Activated CD4-positive, alpha-beta T cell treated with anti-CD3 and anti-CD28 coated beads, Interleukin-2, amount 50 U/mL, for 24 hours (primary cell): ENCODE measurements at places on chromosomes 3 and 15.
A peak's percentile ranks its signal among the peaks of the same experiment; 100 is the strongest.

GRCh38 chr3:138180375-138181029, 5.8 kb upstream of the DBR1 start:
- DNase-seq = peak; percentile 3

- no peak for DNase-seq
Observed at GRCh38 chr3:129723558-129724324, 117.3 kb upstream of the PLXND1 start.

GRCh38 chr3:62370858-62371719, 2.3 kb downstream of the FEZF2 start:
- no peak for DNase-seq

DNA sequence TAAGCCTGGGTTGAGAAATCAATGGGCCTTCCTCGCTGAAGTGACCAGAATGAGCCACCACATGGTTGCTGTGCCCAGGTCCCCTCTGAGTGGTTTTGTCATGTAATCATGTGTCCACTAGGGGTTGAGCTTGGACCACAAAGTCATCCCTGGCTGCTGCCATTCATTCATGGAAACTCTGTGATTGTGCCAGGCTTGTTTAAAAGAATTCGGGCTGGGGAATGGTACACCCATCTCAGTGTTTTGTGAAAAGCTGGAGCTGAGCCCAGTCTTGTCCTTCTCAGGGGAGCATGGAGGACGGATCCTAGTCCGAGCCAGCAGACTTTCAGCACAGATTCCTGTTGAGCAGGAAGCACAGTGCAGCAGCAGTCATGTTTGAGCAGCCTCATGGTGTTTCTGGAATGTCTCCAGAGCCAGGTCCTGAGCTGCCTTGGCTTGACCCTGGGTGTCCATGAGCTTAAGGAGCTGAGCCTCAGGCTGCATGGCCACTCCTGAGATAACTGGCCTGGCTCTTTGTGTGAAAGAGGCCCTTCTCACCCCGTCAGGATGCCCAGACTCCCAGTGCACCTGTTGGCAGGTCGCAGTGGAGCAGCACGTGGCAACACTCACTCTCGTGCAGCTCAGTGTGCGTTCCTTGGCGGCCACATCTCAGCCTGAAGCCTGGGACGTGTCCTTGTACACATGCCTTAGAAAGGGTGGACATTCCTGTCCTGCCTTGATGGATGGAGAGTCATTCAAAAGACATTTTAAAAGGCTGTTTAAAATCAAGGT, 260.3 kb upstream of the TPM1 start:
- no peak for DNase-seq

DNA sequence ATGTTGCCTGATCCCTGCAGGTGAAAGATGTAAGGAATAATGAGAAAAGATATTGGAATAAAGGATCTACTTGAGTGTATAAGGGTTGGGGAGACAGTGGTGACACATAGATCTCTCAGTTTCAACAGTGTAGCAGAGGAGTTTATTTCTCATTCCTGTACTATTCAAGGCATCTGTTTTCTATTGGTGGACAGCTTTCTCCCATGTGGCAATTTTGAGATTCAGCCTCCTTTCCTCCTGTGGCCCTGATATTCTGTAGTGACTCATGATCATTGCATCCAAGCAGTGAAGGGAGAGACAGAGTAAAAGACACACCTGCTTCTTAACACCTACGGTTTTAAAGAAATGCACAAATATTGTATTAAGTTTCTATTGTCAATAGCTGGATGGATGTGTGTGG, 327.6 kb downstream of the GRM7 start:
- no peak for DNase-seq

GRCh38 chr15:73881579-73882320, 8.4 kb downstream of the TBC1D21 start:
- no peak for DNase-seq

DNA sequence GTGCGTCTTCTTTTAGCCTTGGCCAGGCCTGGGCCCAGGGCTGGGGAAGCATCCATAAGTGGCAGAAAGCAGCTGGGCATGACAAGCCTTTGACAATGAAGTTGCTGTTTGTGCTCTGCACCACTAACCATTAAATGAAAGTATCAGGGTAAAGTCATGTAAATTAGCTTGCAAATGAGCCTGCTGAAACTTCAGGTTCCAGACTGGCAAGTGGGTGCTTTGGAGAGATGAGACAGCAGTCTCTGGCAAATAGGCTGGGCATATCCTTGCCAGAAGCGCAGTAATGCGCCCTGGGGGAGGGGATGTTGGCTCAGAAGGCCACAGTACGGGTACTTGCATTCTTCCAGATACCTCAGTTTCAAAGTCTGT, 40.7 kb downstream of the RAB6B start:
- no peak for DNase-seq

DNA sequence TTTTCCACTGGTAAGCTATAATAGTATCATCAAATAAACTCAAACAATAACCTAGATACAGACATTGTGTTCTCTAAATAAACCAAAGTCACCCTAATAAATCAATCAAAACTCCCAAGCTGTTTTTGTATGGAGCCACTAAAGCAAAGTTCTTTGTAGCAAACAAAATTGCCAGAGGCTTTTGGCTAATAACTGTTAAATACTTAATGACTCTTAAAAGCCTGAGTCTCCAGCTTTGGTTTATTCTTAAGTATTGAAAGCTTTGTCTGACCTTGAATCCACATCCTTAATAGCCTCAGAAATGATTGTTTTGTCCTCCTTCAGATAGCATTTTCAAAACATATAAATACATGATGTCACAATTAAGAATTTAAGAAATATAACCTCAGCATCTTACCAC, 725.3 kb downstream of the SI start:
- no peak for DNase-seq

- no peak for DNase-seq
Observed at GRCh38 chr3:1501406-1502115, 408.7 kb downstream of the CNTN6 start.

DNA sequence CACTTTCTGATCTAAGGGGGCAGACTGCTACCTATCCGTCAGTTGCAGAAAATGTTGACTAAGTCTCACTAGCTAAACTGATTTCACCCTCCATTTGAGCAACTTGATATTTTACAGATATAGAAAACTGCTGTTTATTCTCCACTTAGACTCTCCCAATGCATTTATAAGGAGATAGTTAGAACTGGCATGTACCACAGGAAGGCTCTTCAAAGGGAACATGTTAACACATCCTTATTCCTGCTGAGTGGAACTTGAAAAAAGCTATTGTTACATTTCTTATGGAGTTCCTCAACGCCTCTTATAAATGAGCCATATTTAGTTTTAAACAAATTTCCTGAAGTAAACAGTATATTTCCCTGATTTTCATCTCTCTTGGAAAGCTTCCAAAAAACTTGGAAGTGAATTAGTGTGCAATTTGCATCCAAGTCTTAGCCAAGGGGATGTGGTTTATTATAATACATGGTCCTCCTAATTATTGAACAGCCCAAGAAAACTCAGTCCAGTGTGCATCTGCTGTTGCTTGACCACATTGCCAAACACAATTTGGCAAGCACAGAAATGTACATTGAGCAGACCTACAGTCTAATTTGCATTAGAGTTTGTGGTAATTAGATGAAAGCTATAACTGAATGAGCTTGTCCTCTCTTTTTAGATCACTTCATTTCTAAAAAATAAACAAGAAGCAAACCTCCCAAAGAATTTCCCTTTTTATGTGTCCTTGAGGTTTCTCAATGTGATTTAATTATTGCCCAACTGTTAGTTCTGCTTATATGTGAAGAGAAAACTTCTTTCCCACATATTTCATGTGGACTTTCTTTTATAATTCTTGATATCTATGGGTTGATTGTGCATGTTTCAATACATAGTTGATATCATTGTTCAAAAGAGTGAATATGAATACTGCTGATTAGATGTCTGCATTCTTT, 72.6 kb upstream of the DPH6 start:
- no peak for DNase-seq

DNA sequence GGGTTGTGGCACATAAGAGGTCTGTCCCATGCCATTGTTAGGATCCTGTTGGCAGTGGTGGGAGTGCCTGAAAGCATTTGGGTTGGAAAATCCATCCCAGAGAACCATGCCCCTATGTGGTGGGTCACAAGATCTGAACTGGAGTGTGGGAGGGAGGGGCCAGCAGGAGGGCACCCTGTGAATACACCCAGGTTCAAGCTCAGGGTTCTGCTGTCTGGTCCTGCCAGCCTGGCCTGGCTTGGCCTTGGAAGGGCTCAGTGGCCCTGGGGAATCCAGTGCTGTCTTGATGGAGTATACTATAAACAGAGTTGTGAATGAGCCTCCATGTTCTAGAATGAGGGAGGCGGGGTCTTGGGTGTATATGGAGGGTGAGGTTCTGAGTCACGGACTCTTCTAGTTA, 11.8 kb downstream of the ANKDD1A start:
- DNase-seq = no peak

GRCh38 chr3:134364061-134364935, 9.9 kb downstream of the AMOTL2 start:
- no peak for DNase-seq

GRCh38 chr15:25171111-25171811, 216.5 kb downstream of the SNRPN start:
- no peak for DNase-seq

DNA sequence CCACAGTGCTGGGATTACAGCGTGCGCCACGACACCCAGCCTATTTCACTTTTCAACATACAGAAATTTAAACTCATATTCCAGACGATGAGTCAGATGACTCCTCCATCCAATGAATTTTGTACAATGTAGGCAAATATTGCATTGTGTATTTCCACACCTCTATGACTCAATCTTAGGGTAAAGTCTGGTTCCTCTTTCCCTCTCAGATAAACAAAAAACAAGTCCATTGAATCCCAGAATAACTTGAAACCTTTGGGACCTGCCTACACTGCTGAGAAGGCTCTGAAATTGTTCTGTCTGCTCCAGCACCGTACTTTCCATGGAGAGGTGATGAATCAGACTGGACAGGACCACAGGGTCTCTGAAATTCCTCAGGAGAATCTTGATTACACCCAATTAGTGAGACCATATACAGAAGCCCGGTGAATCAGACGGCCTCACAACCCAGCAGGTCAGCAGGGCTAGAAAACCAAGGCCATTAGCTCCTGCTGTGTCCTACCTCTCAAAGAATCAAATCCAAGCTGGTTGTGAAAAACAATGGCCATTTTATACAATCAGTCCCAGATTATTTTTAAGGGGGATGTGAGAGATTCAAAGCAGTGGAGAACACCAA, 112.6 kb downstream of the ERC2 start:
- no peak for DNase-seq

- no peak for DNase-seq
Observed at GRCh38 chr3:138879541-138880380, 45.0 kb upstream of the PIK3CB start.

GRCh38 chr15:95690631-95691340, 639.7 kb upstream of the NR2F2 start:
- no peak for DNase-seq

DNA sequence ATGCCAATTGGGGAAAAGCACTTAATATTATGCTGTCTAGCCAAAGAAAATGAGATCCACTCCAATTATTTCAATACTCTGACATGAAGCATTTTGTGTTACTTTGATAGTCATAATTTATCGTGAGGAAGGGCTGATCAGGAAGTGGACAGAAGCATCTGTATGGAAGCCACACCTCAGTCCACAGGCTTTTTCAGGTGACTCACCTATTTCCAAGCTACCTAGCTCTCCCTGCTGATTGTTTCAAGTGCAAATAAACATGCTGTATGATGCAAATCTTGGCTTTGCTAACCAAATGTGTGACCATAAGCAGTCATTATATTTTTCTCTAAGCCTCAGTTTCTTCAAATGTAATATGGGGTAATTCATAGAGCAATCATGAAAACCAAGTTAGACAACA, 30.8 kb upstream of the CPB1 start:
- DNase-seq = no peak

- no peak for DNase-seq
Observed at GRCh38 chr3:52366527-52366926, 50.4 kb downstream of the DNAH1 start.

DNA sequence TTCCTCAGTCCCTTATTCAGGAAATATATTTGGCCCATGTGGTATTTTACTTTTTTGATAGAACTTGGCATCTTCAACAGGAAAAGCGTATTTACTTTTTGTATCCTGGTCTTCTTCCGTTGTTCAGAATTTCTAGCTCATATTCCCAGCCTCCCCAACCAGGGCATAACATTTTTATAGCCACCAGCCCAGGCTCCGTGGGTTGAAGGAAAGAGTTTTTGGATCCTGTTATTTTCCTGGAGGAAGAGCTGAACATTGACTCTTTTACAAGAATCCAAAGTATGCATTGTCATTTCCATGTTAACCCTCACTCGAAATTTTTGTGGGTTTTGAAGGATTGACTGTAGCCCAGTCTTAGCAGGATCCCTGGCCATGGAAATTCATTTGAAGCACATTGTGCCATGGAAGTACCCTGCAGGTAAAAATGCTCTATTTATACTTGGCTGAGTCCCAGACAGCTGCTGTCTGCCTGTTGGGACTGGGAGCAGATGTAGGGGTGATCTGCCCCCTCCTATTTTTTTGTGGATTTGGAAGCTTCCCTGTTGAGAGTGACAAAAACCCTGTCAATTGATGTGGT, 98.8 kb downstream of the AKAP13 start:
- DNase-seq = no peak

GRCh38 chr15:58243070-58243469, 104.9 kb downstream of the AQP9 start:
- no peak for DNase-seq

DNA sequence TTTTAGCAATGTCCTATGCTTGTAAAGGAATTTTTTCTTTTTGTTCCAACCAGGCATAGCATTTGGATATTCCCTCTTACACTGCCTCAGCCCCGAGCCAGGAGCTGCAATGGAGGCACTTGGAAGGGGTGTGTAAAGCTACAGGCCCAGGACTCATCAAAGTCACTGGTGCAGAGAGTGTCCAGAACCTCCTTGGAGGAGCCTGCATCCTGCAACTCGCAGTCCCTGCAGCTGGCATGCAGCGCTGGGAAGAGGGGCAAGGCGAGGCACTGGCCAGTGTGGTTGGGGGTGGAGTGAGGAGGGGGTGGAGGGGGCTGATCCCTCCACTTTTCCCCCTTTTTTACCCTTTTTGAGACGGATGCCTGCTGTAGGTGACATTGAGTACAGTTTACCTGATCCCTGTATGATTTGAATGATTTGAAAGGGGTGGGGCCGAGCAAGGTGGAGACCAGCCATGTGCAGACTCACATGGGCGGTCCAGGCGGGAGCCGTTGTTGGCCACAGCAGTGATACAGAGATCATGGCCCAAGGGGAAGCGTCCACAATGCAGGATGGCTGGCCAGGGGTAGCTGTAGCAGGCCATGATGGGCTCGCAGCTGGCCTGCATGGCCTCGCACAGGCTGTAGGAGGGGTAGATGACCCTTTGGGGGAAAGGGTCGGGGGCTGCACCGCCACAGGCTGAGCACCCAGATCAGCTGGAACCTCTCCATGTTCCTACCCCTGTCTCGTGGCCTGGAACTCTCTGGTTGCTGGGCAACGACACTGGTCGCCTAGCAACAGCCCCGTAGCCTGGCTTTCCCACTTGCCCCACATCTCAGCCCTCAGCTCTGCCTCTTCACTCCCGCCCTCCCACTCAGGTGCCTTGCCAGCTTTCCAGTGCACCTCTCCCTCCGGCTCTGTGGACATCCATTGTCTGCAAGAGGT, 7.9 kb downstream of the P4HTM start:
- no peak for DNase-seq

DNA sequence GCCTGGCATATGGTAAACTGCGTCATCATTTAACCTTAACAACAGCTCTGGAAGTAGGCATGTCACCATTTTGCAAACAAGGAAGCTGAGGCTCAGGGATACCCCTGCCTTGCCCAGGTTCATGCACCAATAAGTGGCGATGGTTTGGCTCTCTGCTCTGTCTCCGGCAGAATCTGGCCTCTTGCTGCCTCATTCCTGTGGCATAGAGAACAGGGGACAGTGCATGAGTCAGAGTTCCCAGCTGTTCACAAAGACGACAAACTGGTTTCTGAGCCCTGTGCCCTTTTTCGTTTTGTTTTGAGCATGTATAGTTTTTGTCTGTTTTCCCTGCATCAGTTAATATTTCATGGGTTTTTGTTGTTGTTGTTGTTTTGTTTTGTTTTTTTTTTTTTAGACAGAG, 236.8 kb downstream of the OPA1 start:
- no peak for DNase-seq
